SHP77 treated with DMSO at 0.1 percent for 48 hours (cell line): ENCODE measurements at places on chromosomes 6 and 20.

DNA sequence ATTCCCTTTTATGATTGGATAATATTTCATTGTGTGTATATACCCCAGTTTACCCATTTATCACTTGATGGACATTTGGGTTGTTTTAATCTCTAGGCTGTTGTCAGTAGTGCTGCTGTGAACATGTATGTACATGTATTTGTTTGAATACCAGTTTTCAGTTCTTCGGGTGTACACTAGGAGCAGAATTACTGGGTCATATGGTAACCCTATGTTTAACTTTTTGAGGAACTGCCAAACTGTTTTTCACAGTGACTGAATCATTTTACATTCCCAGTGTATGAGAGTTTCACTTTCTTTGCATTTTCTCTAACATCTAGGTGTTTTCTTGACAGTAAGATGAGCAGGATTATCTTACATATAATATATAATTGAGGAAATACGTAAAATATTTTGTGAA lies 44.7 kb upstream of the ADIG start:
- DNase-seq = no peak

DNA sequence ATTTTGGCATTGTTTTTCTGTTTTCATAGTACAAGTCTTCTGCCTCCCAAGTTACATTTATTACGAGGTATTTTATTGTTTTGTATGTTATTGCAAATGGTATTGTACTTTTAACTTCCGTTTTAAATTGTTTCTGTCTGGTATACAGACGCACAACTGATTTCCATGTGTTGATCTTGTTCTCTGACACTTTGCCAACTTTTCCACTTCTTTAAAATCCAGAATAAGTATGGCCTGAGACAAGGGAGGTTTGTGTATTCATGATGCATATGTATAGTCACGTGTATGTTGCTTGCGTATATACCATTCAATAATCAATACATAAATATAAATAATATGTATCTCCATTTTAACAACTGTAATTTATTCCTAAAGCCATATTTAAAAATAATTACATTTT lies 41.2 kb downstream of the THBS2 start:
- no peak for DNase-seq

GRCh38 chr20:59469267-59470252 lies 134.8 kb upstream of the PHACTR3 start:
- DNase-seq = no peak

DNA sequence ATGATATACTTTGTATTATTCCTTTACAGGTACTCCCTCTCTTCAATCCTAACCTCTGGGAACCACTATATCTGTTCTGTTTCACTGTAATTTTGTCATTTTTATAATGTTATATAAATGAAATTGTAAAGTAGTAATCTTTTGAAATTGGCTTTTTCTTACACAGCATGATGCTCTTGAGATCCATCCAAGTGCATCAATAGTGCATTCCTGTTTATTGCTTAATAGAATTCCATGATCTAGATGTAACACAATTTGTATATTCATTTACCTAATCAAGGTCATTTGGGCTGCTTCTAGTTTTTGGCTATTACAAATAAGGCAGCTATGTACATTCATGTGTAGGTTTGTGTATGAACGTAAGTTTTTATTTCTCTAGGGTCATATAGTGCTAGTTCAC lies 174.6 kb downstream of the KHDC1L start:
- DNase-seq = no peak

DNA sequence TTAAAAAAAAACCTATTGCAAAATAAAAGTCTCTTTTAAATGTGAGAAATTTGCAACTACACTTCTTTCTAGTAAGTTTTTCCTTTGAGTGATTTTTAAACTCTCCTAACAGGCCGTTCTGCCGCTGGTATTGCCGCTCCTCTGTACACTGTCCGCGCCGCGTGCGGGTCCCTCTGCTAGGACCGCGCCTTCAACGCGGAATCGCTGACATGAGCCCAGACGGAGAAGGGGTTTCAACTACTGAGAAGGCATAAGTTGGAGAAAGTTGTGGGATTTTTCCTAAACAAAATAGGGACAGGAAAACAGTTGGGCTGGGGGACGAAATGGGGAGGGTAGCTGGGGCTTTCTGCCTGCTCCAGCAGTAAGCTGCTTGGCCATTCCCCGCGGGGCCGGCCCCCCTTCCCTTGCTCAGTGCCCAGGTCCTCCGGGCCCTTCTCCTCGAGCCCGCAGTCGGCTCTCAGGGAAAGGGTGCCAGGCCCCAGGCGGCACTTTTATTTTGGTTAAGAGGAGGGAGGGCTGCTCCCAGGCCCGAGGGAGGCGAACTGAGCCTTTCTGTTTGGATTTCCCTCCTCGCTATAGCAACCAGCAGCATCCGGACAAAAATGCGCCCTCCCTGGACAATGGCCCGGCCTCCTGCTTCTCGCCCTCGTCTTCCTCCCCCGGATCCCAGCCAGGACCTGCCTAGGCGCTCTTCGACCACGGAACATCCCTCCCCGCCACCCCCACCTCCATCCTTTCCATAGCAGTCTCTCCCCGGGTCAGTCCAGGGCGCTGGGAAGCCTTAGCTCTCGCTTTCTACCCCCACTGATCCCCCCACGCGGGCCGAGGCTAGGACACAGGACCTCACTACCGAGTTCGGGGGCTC lies 6.8 kb upstream of the POU3F2 start:
- no peak for DNase-seq

DNA sequence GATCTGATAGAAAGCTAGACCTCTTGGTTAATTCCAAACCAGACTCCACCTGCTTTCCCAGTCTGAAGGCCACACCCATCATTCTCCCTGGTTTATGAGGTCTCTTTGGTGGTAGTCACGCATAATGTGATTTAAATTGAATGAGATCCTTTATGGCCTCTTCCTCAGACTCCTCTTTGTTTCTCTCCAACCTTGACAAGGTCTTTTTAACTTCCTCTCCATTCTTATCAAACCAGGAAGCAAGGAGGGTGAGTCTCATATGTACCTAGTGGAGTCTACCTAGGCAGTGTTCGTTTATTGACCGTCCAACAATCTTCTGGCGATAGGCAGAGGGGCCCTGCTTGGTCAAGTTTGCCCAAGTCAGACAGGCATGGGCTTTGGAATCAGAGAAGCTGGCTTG lies 184.2 kb upstream of the LAMP5 start:
- DNase-seq = no peak

- no peak for DNase-seq
Observed at GRCh38 chr20:17579369-17580039, 9.6 kb downstream of the DSTN start.

DNA sequence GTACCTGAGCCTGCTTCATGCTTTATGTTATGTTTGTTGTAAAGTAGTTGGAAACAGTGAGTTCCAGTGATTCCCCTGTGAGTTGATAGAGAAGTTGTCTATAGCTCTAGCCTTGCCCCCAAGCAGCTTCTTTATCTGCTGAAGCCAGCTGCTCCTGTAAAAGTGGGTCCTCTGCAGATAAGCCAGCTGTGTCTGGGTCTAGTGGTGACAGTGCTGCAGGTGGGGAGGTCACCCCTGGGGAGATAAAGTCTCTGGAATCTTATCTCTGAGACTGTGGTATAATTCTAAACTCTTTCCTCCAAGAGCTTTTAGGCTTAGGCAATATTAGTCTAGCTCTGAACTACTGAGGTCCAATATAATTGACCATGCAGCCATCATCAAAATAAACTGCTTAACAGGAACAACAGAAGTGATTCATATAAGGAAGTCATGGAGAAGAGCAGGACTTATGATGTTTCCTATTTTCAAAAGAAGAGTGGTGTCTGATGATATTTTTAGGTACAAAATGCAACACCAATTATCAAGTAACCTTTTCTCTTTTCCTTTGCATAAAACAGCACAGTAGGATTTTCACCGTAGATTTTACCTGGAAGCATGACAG lies 44.2 kb upstream of the TMEM217 start:
- DNase-seq = no peak
